Activated CD4-positive, alpha-beta T cell treated with anti-CD3 and anti-CD28 coated beads, Interleukin-2, amount 50 U/mL, for 1 hour (primary cell): ENCODE measurements at places on chromosomes 5 and 9.

DNA sequence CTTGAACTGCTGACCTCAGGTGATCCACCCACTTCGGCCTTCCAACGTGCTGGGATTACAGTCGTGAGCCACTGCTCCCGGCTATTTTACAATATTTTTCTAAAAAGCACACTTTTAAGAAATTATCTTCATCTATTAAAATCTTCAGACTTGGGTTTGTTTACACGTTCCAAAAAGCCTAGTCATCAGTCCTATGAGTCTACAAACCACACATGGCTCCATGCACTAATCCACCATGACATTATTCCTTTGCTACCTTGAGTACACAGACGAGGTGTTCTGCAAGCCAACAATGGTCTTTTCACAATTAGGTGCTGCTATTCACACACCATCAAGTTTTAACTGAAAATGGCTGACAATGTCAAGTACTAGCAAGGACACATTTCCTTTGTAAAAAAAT, 41.0 kb downstream of the TRPM6 start:
- DNase-seq: no peak

DNA sequence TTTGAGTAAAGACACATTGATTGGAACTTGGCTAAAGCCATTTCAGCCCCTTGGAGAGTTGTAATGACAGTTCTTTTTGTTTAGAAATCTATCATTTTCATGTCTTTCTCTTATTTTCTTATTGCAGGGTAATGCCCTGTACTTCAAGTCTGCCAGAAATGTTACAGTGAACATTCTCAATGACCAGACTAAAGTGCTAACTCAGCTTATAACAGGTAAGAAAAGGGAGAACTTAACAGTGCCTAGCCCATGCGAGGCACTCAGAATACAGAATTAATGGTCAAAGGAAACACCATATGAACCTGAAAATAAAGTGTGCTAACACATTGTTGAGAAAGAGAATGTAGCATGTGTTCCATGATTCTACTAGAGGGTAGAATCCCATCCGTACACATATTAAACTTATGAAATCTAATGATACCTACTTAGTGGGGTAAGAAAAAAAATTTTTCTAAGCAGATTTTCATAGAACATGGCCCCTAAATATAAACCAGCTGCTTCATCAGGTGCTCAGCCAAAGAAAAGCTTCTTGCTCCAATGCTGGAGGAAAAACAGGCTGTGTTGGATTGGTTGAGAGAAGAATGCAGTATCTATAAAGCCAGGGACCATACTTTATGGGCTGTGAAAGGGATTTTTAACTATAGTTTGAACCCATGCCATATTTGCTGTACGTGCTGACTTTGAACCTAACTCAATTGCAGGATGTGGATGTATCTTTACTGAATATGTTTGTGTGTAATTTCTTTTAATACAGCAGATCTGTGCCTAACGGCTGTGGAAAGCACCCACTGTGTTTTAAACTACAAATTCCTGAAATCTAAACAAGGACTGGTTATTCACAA, 260.8 kb upstream of the PPP1R2B start:
- no peak for DNase-seq

DNA sequence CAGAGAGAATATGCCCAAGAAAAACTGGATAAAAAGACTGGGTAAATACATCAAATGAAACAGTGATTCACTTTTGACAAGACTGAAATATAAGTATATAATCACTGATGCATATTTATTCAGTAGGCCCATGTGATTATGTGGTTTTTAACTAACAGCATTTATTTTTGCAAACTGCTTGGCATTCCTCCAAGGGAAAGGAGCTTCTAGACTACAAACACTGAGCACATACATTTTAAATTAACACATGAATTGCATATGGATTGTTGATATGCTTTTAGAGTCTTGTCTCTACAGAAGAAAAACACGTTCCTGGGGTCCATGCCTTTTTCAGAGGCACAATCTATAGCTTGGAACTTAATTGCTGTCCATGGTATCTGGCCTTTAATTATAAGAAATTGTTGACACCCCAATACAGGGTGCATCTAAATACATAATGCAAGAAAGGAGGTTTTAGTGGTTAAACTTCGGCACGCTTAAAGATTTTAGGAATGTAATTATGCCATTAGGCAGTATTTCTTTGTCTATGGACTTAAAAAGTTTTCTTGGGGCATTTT, 6.9 kb upstream of the MEIKIN start:
- no peak for DNase-seq

GRCh38 chr9:31146485-31147166, 1237.8 kb upstream of the ACO1 start:
- DNase-seq: no peak

DNA sequence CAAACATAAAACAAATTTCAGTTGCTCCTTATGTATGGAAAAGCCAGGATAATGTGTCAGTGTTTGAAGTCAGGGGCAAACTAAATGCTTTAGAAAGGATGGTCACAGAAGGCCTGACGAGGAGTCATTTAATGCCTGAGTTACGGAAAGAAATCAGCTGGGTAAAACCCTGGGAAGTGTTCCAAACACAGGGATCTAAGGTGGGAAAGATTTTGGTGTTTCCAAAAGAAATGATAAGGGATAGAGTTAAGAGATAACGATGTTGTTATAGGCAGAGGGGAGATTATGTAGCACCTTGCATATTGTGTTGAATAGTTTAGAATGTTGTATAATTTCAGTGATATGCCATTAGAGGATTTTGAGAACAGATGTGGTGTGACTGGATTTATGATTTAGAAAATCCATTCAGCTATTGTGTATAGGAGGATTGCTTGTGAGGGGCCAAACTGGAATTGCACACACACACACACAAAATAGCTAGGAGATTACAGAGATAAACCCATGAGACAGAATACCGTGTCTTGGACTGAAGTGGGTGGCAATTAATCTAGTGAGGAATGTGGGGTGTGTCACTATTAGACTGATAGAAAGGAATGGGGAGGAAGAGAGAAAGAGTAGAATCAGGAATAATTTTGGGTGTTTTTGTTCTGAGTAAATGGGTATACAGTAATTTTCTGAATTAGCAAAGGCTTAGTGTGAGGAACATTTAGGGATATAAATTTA, 274.2 kb upstream of the DAB2 start:
- no peak for DNase-seq

DNA sequence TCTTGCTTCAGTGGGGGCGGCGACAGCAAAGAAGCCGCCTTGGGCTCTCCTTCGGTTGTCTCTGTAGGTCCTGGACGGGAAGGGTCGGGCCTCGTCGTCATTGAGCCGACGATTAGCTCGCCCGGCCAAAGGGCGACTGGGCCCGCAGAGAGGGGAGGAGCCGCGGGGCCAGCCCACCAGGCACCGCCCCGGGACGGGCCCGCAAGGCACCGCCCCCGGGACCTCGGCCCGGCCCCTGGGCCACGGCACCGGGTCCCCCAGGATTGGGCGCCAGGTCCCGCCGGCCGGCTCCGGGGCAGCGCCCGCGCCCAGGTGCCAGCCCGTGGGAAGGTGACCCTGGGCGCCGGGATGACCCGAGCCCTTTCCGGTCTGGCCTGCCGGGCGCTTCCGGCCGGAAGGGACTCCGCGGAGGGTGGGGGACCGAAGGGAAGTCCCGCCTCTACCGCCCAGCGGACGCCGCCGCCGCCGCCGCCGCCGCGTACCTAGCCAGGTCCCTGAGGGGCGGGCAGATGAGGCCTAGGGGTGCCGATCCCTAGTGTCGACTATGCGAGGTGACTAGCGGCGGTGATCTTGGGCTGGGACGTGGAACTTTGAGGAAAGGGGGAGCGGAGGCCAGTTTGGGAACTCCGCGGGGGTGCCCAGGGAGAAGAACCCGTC, at the start of the genes GBA2 and RGP1:
TSS of gene GBA2 (minus strand) at position 371 of the 657 bp plus-strand sequence. CDS start 524 bp downstream, outside the sequence.
TSS of gene RGP1 (plus strand) at position 430 of the 657 bp plus-strand sequence. CDS start 469 bp downstream, outside the sequence.
- DNase-seq: peak; percentile 48

DNA sequence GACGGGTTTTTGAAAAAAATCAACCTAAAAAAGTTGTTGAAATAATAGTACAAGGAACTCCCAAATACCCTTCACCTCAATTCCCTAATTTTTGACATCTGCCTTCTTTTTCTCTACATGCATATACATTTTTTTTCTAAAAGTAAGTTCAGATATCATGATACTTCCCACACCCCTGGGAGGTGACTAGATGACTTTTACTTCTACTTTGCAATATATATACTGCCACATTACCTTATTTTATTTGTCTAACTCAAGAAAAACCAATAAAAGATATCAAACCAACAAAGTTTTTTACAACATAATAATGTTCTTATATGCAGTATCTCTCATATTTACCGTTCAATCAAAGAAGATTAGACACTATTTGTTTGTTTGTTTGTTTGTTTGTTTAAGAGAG, 31.1 kb downstream of the CCNJL start:
- DNase-seq: no peak

GRCh38 chr9:129412814-129413536, 207.9 kb downstream of the C9orf50 start:
- DNase-seq: no peak

DNA sequence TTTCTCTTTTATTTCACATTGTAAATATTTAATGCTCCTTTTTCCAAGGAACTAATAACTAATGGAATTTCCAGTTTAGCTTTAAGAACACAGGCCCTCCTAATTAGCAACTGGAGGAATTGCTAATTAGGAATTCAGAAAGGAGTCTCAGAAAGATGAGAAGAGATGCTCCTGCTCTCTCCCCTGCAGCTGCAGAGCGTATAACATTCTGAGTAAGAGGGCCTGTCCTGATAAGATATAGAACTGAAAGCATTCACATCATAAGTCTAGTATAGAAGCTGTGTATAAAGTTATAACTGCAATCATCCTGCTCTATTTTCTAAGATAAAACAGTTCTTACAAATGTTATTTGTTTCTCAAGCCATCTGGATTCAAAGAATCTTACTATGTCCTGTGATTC, 83.2 kb downstream of the DTWD2 start:
- DNase-seq: no peak

DNA sequence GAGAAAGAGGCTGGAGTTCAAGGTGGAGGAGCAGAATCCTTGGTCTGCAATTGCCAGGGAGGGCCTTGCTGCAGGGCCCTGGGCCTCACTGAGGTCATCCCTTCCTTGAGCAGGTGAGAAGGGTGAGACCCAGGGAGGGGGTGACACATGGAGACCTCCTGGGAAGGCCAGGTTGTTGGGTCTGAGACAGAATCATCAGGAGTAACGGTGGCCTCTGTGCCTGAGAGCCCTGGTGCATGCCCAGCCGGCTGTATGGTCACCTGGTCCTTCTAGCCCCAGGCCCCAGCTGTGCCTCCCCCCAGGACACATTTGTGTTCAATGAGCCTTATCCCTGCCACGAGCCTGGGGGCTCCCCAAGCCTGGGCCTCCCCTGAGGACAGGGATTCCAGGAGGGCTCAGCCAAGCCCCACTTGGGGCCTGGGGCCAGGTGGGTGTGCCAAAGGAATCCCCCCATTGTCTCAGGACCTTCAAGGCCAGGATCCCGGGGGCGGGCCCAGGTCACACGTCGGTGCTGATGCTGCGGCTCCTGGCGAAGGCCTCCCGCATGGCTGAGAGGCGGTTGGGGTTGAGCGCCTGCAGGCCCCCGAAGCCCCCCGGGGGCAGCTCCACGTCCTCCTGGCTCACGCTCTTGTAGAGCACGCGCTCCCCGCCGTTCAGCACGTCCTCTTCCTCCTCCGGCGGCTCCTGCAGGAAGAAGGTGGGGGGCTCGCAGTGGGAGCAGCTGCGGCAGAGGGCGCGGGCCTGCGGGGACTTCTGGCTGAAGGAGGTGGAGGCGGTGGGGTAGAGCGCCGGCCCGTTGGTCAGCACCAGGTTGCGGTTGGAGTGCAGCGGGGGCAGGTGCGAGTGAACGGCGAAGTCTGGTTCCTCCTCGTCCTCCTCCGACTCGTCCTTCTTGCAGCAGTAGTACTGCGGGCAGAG, 30.4 kb downstream of the FAM163B start:
- DNase-seq: no peak

- no peak for DNase-seq
Observed at GRCh38 chr9:25519286-25519685, 159.0 kb downstream of the TUSC1 start.

DNA sequence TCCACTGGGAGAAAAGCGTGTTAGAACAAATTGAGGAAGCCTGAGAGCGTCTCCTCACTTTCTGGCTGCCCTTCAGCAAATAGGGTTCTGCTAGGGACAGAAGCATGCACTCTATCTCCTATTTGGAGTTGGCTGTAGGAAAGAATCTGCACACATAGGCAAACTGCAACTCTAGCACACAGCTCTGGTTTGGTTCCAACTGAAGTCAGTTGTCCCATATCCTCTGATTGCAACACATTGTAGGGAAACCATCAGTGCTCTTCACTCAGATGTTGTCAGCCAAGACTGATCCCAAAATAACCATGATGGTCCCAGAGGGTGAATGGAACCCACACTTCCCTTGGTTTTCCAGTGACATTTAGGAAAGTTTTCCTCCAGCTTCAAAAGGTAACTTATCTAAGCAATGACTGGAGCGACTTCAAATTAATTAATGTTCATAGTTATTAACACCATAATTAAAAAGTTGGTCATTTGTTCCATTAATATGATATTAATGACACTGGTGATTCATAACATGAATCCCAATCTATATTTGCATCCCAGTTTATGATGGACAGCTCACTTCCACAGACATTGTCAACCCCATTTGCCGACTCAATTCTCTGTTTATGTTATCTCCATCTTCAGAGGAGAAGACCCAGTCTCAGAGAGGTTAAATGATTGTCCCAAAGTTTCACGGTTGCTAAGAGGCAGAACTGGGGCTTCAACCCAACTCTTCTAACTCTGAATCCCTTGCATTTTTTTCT, 136.7 kb upstream of the ZNF462 start:
- DNase-seq: no peak

DNA sequence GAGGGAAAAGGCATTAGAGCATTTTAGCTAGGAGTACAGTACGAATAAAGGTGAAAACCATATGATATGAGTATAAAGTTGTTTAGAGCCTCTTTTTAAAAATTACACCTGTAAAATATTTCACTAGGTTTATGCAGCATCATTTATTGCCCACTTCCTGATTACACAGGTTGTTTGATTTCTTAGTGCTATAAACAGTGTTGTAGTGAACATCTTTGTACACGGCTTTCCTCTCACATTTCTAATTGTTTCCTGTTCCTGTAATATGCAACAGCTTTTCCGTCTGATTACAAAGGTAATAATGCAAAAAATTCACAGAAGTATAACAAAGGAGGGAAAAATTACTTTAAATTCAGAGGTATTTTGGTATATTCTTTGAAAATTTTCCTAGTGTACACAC, 13.0 kb downstream of the STOM start:
- DNase-seq: no peak

- no peak for DNase-seq
Observed at GRCh38 chr5:141780952-141781781, 97.0 kb downstream of the PCDH1 start.
